Stimulated activated CD8-positive, alpha-beta memory T cell treated with anti-CD3 and anti-CD28 coated beads, Interleukin-2, amount 100 ng/mL, for 1 hour (primary cell): ENCODE measurements at places on chromosomes 1 and 21.

DNA sequence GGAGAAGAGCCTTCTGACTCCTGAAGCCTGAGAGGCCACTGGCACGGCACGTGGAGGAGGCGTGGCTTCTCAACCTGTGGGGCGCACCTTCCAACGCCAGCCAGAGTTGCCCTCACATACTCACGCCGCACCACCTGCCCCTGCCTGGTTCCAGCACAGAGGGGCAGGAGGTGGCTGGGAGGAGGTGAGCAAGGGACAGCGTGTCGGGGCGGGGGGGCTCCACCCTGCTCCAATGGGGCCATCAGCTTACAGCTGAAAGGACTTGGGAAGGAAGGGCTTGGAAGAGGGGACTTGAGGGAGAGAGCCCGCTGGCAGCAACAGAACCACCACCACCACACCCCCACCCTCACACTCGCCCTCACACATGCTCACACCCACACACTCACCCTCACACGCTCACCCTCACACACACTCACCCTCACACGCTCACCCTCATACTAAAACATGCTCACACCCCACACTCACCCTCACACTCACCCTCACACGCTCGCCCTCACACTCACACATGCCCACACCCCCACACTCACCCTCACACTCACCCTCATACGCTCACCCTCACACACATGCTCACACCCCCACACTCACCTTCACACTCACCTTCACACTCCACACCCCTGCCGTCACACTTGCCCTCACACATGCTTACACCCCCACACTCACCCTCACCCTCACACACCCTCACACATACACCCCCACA is 41.6 kb upstream of the EDN2 start:
- DNase-seq = no peak

DNA sequence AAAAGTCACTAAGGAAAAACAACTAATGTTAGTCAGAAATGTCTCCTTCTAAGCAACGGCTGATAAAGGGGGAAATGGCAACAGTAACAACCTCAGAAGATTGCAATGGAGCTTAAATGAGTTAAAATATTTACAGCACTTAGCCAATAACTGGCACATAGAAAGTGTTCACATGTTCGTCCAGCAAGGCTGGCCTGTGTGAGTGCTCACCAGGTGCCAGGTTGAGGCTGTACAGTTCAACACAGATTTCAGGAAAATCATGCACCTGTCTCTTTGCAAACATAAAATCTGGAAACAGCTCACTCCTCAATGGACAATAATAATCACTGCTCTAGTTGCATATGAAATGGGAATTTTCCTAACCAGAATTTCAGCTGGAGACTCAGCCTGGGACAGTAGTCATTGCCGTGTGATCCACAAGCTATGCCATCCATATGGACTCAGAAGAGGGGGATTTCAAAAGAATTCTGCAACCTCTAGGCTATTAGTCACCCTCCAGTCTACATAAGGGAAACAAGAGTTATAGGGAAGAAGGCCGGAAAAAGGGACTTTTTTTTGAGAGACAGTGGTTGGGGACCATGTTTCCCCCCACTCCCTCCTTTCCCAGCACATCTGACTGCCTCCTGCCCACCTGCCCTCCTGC is 68.6 kb downstream of the SYDE2 start:
- no peak for DNase-seq

DNA sequence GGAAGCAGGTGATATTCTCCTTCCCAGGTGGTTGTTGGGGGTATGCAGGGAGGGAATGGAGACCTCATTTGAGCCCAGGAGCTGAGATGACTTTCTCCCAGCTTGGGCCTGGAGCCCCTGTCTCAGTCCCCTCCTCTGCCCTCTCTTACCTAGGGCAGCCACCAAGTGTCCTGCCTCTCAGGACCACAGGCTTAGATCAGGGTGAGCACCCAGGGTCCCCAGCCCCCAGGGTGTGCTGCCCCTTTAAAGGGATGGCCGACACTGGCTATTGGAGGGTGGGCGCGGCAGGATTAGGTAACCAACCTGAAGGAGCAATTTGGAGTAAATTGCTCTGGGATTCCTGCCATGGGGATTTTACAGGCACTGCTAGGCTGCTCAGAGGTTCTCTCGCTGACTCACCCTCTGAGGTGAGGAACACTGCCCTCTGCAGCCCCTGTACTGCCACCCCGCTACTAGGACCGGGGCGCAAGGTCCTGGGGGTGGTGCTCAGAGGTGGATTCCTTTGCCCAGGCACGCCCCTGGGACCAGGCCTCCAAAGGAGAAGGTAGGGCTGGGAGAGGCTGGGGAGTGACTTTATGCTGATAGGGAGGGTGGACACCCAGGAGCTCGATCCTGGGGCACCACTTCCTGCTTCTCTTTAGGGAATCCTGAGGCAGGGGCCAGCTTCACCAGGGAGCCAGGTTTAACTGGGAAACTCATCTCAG is 1.5 kb downstream of the RPS6KA1 start:
- no peak for DNase-seq

DNA sequence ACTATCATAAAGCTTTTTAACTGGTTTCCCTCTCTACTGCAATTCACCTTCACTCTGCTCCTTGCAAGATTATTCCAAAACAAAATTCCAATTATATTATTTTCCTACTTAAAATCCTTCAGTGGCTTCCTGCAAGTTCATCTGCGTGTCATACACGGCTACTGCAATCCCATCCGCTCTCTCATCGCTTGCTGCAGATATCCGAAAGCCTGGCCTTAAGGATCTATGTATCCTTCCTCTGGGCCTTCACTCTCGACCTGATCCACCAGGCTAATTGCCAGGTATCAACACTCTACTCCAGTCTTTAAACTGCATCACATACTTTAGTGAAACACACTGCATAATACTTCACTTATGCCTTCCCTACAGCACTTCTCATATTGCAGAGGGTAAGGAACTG is 44.0 kb downstream of the VAV3 start:
- no peak for DNase-seq

- no peak for DNase-seq
Observed at GRCh38 chr21:17053321-17053720, 459.5 kb upstream of the CXADR start.
